ENCODE measurements at places on chromosomes 6 and 20.

DNA sequence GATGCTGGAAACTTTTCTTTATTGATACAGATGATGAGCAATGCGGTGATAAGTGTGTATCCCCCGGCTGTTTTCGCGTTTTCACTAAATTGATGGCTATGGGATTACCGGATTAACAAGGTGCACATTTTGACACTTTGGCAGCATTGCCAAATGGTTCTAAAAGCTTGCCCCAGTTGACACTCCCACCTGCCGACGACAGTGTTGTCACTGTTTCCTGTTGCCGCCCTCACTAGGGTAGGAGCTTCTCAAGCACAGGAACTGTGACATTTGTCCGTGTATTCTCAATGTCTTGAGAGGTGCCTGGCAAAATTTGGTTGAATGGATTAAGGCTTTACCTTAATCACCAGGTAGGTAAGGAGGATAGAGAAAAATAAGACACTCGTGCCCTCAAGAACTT, 9.8 kb upstream of the MAPK13 start:
- DNase-seq: peak; percentile 44

DNA sequence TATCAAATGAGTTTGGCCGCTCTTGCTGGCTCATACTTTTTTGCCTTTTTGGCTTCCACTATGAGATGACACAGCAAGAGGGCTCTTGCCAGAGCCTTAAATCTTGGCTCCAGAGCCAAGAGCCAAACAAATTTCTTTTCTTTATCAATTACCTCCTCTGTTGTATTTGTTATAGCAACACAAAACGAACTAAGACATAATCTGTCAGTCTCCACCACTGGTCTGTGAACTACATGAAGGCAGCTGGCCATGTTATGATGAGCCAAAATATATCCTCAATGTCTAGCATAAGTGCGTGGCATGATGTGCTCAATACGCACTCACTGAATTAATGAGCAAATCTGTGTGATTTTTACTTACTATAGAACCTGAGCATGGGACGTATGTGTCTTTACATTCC, 220.0 kb upstream of the ZNF217 start:
- DNase-seq: no peak

DNA sequence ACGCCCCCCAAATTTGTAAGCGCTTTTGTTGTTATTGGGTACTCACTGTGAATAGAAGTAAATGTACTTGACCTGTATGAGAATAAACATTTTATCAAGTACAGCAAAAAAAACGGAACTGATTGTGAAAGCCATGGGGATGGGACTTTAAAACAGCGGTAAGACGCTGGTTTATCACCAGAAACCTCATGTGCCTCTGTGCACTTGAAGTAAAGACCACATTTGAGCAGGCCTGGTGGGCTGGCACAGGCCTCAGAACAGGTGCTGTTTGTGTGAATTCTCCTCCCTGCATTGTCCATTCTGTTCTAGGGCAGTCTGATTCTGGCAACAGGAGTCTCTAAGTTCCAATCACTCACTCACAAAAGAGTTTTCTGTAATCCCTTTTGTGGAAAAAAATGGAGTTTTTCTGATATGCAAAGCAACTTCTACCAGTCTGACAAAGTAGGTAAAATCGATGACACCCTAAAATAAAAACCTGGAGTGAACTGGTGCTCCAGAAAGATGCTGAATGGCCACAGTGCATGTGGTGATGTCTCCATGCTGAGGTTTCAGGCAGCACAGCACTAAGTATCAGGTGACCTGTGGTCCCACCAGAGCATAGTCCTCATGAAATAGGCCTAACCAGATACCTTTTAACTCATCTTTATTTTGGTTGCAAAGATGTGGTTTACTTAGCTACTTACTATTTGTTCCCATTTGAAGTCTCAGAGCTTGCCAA, 53.9 kb downstream of the STX7 start:
- no peak for DNase-seq

GRCh38 chr20:8860011-8860495, 208.8 kb upstream of the PLCB4 start:
- DNase-seq: no peak

DNA sequence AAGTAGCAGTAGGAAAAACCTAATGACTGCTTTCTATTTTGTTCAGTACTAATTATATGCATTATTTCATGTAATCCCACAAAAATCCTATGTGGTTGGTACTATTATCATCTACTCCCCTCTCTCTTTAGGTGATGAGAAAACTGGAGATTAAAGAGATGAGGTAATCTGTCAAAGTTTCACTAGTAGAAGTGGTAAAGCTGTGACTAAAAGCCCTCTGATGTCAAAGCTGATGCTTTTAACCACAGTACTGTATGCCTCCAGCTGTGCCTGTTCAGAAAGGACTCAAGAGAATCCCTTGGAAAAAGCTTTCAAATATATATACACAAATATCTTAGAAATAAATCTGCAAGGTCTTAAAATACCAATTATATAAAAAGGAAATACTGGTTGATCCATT, 38.0 kb downstream of the PHIP start:
- DNase-seq: no peak

DNA sequence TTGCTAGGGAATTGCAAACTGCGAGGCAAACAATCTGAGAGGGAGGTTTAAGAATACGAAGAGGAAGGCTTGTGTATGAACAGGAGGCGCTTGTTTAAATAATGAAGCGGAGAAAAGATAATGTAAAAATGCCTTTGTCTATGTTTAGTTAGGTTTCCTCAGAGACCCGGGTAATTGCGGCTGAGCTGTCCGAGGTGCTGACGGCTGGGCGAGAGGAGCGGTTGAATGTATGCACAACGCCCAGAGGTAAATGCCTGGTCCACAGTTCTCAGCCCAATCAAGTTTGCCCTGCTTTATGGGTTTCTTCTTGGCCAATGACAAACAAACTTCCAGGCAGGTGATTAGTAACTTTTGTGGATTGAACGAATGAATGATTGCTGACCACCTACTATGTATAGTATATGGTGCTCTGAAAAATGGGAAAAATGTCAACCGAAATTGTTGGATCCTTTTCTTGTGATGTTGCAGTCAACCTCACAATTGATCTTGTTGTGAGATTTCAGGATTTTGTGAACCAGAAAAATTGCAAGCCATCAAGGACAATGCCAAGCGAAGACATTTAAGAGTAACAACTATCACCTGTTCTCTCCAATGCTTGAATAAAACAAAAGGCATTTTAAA, 38.3 kb upstream of the SLC32A1 start:
- no peak for DNase-seq

DNA sequence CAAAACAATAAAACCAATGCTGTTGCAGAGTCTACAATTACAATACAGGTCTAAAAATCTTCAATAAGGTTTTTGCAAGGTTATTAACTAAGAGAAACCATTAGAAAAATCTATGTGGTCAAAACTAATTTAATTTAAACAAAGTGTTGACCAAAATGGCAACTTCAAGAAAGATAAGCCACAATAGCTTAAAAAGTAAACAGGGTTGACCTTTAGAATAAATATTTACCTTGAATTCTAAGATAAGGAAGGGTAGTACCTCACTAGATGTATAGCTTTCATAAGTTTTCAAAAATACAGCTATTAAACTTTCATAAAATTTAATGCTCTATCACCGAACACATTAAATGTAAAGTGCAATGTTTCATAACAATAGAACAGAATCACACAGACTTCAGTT, 11.4 kb downstream of the RTN4IP1 start:
- DNase-seq: no peak

Data from activated T-helper 1 cell treated with anti-CD3 and anti-CD28 coated beads, Interleukin-2, amount 50 U/mL, for 16 hours (primary cell).